ENCODE measurements at places on chromosomes 2 and 18.
A peak's percentile ranks its signal among the peaks of the same experiment; 100 is the strongest.

GRCh38 chr2:20507166-20507692 lies 60.4 kb downstream of the RHOB start:
- DNase-seq = peak; percentile 73

GRCh38 chr18:76425146-76426131 lies 69.6 kb downstream of the ZNF516 start:
- DNase-seq = no peak

DNA sequence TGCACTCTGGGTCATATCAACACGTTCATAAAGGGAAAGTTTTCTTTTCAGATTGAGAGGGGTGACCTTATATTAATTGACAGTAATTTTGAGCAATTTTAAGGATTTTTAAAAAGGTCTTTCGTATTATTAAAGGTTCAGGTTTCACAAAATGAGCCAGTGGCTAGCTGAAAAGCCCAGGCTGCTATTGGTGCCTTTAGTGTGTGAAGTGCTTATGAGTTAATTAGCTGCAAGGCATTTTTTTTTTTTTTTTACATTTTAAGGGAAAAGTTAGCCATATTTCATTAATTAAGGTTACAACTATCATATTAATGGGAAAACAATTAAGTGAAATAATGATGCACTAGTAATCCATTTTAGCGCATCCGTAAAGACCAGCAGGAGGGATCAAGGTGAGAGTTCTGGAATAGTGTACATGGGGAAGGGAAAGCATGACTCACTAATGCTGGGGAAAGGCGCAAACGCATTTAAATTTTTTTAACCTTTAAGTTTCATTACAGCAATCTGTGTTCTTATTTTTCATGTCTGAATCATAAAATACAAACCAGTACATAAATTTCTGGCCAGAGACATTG lies 200.0 kb downstream of the ZNF407 start:
- no peak for DNase-seq

DNA sequence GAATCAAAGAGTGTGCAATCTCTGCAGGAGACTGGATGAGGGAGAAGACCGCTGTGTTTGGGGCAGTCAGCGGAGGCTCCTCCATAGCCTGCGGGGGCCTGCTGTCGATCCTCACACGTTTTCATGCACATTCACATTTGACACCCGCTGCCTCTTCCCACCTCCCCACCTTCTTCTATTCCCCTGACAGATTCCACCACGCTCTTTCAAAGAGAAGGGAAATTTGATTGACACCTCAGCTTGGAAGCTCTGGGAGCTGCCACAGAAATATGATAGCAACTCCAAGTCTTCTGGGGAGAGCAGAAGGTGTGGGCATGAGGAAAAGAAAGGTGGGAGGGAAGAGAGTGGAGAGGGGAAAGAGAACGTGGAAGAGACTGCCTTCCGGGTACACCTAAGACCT lies 87.5 kb downstream of the BOD1L2 start:
- no peak for DNase-seq

DNA sequence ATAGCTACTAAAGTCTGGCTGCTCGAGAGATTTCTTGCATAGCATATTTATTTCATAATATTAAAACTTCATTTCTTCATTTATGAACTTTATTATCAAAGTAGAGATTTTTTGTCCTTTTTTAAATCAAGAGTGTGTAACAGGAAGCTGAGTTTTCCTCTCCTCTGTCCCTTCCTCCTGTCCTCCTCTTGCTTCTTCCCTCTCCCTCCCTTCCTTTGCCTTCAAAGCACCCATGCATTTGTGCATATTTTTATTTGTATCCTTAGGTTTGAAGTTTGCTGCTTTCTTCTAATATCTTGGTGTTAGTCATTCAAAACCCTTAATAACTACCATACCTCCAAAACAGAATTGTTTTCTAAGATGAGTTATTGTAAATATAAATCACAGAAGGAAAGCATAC lies 174.6 kb downstream of the SNTG2 start:
- no peak for DNase-seq

DNA sequence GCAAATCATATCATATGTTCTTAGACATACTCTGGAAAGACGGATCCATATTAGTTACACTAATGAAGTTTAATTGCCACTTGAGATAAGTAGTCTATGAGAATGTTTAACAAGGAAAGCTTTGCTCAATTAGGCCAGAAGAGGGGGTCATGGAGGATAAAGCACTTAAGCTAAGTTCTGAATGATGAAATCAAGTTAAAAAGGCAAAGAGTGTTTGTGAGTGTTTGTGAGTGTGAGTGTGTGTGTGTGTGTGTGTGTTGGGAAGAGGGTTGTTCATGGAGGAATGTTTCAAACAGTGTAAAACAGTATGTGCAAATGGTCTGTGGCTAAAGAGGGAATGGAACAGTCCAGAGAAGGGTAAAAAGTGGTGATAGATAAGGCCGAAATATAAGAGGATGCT lies 360.9 kb downstream of the ERBB4 start:
- peak; percentile 50 for DNase-seq

GRCh38 chr2:40746191-40746590 lies 294.3 kb upstream of the SLC8A1 start:
- DNase-seq = peak; percentile 95

GRCh38 chr18:9855681-9856080 lies 30.1 kb upstream of the TXNDC2 start:
- no peak for DNase-seq

GRCh38 chr2:19327496-19327895 lies 30.9 kb downstream of the OSR1 start:
- DNase-seq = no peak

- no peak for DNase-seq
Observed at GRCh38 chr2:105450471-105450870, 51.6 kb upstream of the FHL2 start.

GRCh38 chr18:75244351-75245313 lies 34.0 kb downstream of the TSHZ1 start:
- no peak for DNase-seq

DNA sequence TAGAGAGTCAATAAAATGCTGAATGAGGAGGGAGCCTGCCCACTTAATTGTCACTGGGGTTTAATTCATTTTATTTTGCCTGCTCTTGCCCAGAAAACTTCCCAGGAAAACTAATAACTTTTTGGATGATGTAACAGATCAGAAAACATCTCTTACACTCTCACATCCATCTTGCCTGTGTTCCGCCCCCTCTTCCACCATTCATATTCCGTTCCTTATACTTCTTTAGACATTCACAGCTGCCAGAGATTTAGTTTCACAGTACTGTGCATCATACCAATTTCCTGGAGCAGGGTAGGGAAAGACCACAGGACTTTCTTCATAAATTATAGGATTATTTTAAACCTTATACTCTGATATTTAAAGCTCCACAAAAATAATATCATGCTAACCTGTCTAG lies 776.1 kb upstream of the SOX11 start:
- no peak for DNase-seq

DNA sequence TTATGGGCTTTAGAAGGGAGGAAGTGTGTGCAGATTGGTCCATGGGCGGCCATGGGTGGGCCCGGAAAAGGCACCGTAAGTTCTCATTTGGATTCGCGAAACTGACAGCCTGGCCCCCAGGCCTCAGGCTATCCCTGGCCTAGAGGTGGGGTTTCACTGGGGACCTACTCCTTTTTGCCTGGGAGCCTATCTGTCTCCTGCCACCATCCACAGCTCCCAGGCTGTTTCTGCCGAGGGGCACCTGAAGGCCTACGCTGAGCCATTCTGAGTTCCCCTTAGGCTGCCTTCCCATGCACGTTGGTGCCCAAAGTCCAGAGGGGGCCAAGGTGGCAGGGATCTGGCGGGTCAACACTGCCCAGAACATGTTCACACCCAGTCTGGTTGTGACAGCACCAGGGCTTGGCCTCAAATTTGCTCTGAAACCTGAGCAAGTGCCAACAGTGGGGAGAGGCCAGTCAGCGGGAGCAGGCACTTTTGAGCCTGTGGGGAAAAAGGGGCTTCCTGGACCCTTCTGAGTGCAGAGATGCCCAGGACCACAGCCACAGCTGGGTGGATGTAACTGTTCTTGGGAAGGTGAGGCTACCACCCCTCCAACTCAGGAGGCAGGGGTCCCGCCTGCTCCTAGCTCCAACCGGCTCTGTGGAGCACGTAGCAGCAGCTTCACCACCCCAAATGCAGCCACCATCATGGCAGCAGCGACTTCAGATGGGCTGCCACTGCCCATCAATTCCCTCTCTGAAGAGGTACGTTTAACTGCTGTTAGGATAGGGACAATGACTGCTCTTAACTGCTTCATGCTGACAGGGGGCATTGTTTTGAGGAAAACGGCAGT lies 73.6 kb upstream of the ZNF804A start:
- no peak for DNase-seq

GRCh38 chr18:57589161-57589560 lies 2.7 kb upstream of the FECH start:
- DNase-seq = no peak

- no peak for DNase-seq
Observed at GRCh38 chr2:30450025-30450424, 3.0 kb downstream of the LCLAT1 start.

GRCh38 chr2:52510432-52510831 lies 1257.2 kb upstream of the CHAC2 start:
- DNase-seq = no peak

DNA sequence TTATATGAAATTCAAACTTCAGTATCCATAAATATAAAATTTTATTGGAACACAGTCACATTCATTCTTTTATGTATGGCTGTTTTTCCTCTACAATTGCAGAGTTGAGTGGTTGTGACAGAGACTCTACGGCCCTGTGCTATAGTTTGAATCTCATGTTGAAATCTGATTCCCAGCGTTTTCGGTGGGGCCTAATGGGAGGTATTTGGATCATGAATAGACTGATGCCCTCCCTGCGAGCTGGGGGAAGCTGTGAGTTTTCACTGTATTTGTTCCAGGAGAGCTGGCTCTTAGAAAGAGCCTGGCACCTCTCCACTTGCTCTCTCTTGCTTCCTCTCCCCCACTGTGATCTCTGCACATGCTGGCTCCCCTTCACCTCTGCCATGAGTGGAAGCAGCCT lies 1.7 kb downstream of the PFN4 start:
- DNase-seq = no peak

DNA sequence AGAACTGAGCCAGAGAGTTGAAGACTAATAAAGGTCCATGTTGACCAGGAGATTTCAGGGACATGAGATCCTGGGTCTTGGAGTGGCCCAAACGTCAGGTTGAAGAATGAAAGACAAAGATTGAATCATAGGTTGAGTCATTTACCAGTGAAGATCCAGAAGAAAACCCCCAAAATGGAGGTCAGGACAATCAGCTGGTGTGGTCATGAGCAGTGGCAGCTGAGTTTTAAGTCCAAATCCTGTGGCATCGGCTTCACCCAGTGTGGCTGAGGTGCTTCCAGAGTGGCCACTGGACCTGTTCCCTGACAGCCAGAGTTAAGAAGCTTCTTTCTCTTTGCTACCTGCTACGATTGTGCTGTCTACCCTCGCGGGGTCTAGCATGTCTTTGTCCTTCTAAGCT lies 234.0 kb downstream of the BCL2 start:
- DNase-seq = no peak

GRCh38 chr2:10499911-10500521 lies 51.9 kb upstream of the ODC1 start:
- no peak for DNase-seq

DNA sequence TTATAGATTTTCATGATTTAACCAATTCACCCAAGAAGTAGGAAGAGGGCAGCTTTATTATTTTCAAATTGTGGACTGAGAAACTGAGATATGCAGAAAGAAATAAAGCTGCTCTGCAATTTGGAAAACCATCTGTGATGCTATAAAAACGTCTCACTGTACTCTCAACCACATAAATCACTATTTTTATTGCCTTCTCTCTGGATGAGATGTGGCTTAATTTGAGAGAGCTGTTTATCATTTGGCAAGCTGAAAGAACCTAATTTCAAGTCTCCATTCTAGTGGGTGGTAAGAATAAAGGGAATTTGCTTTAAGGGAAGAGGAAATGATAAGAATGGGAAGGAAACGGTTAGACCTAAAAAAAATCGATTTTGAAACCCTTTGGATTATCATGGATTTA lies 49.9 kb upstream of the CYP1B1 start:
- no peak for DNase-seq

GRCh38 chr2:119442850-119443249 lies 11.2 kb downstream of the TMEM37 start:
- no peak for DNase-seq

DNA sequence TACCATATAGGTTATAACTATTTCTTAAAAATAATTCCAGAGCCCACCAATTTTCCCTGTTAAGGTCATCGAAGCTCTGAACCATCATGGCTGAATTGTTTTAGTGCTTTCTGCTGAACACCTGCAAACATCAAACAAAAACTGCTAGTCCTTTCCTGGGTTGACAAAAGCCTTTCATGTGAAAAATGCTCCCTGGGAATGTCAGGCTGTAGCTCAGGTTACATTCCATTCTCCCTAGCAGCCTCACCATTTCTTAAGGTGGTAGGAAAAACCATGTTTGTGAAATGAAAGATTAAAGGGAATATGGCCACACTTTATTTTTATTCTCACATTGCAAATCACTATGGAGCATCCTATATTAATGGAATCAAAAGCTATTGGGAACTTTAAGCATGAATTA lies 5.7 kb downstream of the TCF4 start:
- DNase-seq = no peak

DNA sequence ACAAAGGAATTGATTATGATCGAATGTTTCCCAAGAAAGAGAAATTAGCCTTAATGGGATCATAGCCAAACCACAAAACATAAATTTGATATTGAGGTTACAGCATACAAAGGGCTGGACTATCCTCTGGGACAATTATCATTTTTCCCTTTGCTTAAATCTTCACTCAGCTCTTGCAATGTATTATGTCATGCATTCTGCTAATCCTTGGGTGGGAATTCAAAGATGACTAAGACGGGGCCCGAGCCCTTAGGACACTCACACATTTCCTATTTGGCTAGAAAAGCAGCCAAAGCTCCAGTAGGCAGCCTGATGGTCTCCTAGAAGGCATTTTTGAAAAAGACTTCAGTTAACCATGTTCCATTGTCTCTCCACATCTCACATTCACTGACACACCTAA lies 17.2 kb upstream of the NMI start:
- peak; percentile 46 for DNase-seq

- DNase-seq = no peak
Observed at GRCh38 chr2:109174214-109174613, 45.2 kb downstream of the SH3RF3 start.

GRCh38 chr18:42290318-42291307 lies 335.6 kb downstream of the PIK3C3 start:
- no peak for DNase-seq

DNA sequence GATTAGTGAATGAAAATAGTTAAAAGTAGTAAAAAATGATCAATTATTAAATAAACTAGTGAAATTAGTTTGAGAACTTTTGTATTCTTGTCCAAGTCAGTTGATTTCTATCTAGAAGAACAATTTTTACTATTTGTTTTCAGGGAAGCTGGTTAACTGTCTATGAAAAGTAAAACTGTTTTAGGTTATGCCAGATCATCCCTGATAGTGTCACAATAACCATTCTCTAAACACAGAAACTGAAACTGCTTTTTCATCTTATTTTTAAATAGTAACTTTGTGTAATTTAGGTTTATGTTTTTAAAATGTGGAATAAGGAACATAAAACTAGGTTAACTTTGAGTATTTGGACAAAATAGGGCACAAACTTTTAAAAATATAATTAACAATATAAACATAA lies 1087.2 kb downstream of the DPP10 start:
- DNase-seq = peak; percentile 34

GRCh38 chr2:138811431-138811830 lies 31.2 kb upstream of the NXPH2 start:
- DNase-seq = no peak

- DNase-seq = peak; percentile 21
Observed at GRCh38 chr2:127347734-127348392, 39.9 kb downstream of the MAP3K2 start.

GRCh38 chr2:215760557-215760956 lies 252.8 kb downstream of the MREG start:
- no peak for DNase-seq
